ENCODE measurements at places on chromosomes 2 and 18.
A peak's percentile ranks its signal among the peaks of the same experiment; 100 is the strongest.

- DNase-seq = no peak
Measured at GRCh38 chr2:189304360-189304759, 124.8 kb upstream of the COL5A2 start.

DNA sequence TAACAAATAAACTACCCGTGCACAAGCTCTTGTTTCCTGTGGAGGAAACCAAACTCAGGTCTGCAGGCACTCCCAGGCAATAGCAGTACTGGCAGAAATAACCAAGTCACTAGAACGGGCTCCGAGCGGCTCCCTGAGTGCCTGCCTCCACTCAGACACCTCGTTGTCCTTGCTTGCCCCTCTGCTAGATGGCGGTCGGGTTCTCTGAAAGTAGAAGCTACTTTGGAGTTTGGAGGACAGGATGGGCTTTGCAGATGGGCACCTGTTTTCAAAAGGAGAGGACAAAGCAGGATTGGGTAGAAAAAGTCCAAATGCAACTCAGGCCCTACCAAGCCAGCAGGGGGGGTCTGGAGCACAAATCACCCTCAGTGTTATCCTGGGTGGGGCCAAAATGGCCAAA, 136.4 kb downstream of the LRRC30 start:
- DNase-seq = no peak

GRCh38 chr2:241109210-241110088, 7.4 kb upstream of the MTERF4 start:
- DNase-seq = no peak

- DNase-seq = no peak
Measured at GRCh38 chr2:101464841-101465240, 10.1 kb downstream of the RFX8 start.

DNA sequence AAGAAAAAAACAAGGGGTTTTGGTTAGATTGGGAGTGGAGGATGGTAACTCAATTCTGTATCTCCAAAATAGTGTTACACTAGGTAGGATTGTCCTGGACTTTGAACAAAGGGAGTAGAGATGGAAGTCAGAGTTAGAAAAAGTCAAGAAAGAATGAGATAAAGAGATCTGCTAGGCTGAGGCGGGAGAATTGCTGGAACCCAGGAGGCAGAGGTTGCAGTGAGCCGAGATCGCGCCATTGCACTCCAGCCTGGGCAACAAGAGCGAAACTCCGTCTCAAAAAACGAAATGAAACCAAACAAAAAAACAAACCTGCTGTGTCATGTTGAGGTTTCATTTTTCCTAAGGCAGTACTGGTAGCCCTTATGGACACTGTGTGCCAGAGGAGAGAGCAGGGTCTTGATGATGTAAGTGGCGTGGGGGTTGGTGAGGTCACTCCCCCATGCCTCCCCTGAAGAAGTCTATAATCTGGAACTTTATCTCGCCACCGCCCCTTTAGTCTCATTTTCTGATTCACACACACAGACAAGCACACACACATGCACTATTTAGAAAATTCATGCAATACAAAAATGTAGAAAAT, 10.5 kb downstream of the DRC1 start:
- no peak for DNase-seq

DNA sequence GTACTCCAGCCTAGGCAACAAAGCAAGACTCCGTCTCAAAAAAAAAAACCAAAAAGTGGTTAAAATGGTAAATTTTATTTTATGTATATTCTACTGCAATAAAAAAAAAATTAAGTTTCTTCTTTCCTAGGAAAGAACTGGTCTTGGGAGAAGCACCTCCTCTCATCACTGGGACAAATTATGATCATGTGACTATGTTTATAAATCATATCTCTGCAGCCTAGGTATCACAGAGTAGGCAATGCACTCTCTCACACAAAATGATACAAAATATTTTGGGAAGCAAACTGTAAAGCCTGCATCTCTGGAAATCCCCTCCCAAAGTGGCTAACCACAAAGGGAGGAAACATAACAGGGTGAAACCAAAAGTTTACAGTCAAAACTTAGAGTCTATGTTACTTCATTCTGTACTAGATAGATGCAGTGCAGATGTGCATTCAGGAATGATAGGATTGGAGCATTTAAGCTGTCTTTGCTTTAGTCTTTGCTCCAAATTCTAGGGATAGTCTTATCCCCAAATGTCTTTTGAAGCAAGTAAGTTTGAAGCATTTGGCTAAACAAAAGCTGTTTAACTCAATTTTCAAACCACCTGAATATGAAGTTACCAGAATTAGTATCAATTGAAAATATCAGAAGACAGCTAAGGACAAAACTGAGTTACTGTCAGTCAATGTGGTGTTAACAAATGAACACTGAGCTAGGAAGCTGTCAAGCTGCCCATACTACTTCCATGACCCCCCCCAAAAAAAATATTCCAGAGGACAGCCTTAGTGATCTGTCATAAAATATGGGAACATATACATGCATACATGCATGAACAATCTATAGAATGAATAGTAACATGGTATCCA, 21.1 kb upstream of the MALT1 start:
- DNase-seq = no peak

GRCh38 chr2:65386989-65387388, 45.4 kb downstream of the SPRED2 start:
- no peak for DNase-seq

GRCh38 chr2:174761837-174762236, 2.4 kb downstream of the CHRNA1 start:
- DNase-seq = no peak

- DNase-seq = no peak
Measured at GRCh38 chr2:175366815-175367214, 185.3 kb upstream of the ATP5MC3 start.

DNA sequence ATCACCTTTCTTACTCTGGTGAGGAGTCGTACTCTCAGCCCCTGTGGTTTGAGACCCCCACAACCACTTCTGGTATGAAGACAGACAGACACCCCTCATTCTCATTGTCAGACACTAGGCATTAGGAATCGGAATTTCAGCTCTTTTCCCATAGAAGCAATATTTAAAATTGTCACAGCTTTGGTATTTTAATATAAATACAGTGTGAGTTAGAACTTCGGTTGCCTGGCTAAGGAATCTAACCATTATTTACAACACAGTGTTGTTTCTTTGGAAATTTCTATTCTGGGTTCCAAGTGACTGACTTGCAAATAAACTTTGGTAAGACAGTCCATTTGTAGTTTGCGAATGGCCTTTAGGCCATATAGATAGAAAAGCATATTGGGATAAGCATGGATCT, 318.1 kb downstream of the PARD3B start:
- DNase-seq = no peak

DNA sequence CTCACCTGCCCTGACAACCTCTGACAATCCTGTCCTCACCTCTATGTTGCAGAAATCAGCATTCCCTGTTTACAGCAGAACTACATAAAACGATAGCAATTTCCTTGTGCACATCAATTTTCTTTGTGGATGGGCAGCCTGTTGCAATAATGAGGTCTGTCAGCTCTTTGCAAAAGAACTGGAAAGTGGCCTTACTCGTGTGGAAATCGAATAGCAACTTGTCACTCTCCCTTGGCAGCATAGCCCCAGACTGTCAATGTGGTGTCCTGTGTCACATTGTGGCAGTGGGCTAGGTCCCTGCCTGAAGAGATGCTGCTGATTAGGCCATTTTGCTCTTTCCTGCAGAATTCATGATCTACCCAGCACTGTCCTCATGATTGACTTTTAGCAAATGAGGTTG, 531.9 kb downstream of the CCDC85A start:
- DNase-seq = no peak

GRCh38 chr18:75036917-75037688, 171.8 kb downstream of the PTGR3 start:
- DNase-seq = no peak

DNA sequence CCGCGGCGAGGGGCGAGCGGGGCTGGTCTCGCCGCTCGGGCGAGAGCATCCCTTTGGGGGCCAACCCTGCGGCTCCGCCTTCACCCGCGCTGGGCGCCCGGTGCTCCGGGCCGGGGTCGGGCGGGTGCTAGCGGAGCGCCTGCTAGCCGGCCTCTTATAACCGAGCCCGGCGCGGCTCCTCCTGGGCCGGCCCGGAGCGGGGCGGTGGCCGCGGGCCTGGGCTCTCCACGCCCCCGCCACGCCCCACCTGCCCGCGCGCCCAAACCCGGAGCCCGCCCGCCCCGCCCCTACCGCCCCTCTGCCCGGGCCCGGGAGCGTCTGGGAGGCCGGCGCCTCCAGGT, at the start of gene FOXI3:
Gene FOXI3 (minus strand): TSS at position 129 of the 341 bp plus-strand sequence. CDS start 158 bp downstream, outside the sequence.
- no peak for DNase-seq

GRCh38 chr18:12946549-12947284, 1.1 kb upstream of the SEH1L start:
- no peak for DNase-seq

DNA sequence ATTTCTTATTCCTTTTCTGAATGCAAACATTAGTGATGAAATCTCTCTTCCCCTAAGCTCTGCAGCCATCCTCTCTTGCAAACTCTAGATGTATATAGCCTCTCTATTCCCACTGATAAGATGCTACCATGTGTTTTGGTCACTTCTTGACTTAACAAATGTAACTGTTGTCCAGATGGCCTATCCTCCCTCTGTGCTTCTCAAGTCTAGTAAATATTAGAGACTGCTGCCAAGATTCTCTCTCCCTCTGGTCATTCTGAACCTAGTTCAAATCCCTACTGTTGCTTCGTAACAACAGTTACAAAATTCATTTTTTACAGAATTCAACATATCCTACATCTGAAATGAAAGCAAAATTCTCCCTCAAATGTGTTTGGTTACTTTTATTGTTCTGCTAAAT, 156.6 kb downstream of the TXNL1 start:
- no peak for DNase-seq

GRCh38 chr2:676647-677055, 555 bp downstream of the TMEM18 start:
- DNase-seq = peak; percentile 96

DNA sequence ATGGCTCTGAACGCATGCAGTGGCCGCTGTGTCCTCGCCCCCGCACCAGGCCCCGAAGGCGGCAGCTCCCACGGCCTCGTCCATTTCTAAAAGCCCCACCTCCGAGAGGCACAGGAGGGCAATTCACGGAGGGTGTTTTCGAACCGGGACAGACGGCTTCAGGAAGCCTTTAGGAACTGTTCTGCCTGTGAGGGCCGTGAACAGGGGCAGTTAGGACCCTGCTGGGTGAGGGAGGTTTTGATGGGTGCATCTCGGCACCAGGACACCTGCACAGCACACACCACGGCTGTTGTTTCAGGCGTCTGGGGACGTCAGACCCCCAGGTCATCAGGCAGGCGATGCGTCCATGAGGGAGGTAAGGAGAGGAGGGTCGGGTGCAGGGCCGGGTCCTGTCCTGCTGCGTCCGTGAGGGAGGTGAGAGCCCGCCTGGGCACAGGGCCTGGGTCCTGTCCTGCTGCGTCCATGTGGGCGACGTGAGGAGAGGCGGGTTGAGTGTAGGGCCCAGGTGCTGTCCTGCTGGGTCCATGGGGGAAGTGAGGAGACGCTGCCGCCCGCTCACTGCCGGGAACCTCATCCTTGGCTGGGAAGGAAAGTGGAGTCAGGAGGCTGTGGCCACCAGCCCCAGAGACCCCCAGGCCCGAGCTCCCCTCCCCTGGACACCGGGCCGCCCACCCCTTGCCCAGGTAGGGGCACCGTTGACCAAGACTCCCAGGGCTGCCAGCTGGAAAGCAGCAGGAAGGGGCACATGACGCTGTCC, 25.5 kb upstream of the KCNG2 start:
- no peak for DNase-seq

DNA sequence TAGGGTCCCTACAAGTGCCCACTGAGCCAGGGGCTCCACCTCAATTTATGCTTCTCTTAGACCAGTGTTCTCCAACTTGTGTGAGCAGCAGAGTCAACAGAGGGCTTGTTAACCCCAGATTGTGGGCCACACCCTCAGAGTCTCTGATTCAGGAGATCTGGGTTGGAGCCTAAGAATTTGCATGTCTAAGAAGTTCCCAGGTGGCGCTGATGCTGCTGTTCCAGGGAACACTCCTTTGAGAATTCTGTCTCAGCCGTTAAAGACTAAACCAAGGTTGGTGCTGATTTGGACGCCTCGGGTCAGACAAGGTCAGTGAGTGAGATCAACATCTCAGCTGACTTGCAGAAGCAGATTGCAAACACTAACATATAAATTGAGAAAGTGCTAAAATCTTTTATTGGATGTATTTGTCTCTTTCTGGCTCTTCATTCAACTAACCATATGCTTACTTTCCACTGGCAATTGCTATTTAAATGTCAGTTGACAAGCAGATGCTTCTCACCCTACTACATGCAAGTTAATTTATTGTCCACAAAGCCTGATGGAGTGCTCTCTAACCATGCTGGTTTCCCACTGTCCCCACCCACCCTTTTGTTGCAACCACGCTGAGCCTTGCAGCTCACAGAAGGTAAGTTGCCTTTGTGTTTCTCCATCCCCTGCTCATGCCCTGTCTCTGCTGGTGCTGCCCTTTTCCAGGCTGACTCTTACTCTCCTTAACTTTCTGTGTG, 31.5 kb downstream of the LYPD1 start:
- DNase-seq = no peak

DNA sequence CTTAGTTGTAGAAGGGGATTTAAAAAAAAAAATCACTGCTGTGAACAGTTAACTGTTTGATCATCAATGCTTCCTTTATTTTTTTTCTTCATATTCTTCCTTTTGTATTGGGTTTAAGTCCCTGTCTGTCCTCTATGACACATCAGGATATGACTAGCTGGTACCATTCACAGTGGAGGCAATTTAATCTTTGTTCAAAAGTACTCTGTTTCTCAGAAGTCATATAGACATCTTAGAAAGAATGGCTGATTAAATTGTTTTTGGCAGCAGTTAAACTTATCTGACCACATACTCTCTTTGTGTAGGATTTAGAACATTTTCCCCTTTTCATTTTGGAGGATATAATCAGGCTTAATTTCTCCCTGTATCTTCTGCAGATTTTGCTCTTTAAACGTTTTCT, 807.8 kb upstream of the CDH2 start:
- no peak for DNase-seq
